ENCODE measurements at places on chromosomes 2 and 18.

- H3K36me3 ChIP-seq, result no peaks in the 10 kb centered on the region
- H3K27me3 ChIP-seq, result no peaks in the 10 kb centered on the region
- H3K27ac ChIP-seq, result no peak overlapping the region
- no peak for DNase-seq
- no peaks in the 10 kb centered on the region for H3K4me1 ChIP-seq
- H3K4me3 ChIP-seq, result no peak overlapping the region
Observed at GRCh38 chr2:225171350-225171749, 129.1 kb upstream of the DOCK10 start.

DNA sequence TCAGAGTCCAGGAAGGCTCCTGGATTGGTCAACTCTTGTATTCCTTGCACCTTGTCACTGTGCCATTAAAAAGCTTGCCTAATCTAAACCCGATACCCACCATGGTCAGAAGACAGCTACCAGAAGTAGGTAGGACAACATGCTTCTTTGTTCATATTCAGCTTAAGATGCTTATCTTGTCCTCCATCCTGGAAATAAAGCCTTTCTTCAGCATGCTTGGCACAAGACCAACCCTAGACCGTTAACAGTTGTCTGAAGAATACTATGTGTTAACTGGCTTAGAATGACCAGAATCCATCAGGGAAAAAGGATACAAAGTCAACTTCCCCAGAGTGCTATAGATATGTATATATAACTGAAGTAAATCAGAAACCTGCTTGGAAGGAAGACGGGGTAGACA, 193.9 kb downstream of the ZRANB3 start:
- H3K4me3 ChIP-seq, result no peak overlapping the region
- DNase-seq, result no peak
- H3K4me1 ChIP-seq, result no peaks in the 10 kb centered on the region

DNA sequence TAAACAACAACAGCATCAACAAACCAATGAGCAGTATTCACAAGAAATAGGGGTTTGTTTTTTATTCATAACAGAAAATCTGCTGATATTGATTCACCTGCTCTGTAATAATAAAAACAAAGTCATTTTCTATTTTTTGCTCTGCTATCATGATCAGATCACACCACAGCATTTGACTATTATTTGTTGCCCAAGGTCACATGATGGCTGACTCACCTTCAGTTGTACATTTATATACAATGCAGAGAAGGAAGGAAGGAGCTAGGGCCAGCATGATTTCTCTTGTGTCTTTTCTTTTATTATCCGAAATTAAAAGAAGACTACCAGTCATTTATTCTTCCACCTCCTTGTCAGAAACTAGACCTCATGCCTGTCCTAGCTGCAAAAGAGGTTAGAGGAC, 1427.7 kb upstream of the CELF4 start:
- H3K4me3 ChIP-seq, result no peak overlapping the region
- no peaks in the 10 kb centered on the region for H3K4me1 ChIP-seq
- H3K27me3 ChIP-seq, result no peaks in the 10 kb centered on the region
- H3K36me3 ChIP-seq, result no peaks in the 10 kb centered on the region
- no peak overlapping the region for H3K27ac ChIP-seq

DNA sequence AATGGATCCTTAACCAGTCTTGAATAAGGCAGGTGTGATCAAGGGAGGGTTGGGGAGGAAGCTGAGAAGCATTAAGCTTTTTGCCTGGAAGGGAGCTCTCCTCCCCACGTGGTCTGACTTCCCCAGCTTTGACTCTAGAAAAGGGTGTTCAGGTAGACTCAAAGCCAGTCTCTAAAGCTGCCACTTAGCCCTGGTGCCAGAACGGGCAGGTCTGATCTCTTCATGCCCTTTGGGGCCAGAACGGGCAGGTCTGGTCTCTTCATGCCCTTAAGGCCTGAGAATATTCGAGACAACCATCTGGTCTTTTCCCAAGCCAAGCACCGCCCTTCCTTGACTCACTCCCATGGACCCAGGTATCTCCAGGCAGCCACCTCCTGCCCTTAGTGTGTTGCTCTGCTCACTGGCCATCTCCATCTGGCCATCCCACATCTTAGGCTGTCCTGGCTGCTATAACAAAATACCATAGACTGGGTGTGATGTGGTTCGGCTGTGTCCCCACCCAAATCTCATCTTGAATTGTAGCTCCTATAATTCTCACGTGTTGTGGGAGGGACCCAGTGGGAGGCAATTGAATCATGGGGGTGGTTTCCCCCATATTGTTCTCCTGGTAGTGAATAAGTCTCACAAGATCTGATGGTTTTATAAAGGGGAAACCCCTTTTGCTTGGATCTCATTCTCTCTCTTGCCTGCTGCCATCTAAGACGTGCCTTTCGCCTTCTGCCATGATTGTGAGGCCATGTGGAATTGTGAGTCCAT, 59.4 kb downstream of the SNORC start:
- H3K4me1 ChIP-seq, result peaks cover 4% of the 10 kb centered on the region
- no peak overlapping the region for H3K27ac ChIP-seq
- no peaks in the 10 kb centered on the region for H3K27me3 ChIP-seq
- H3K36me3 ChIP-seq, result peaks cover 14% of the 10 kb centered on the region
- no peak overlapping the region for H3K4me3 ChIP-seq

- H3K4me3 ChIP-seq, result no peak overlapping the region
- no peaks in the 10 kb centered on the region for H3K27me3 ChIP-seq
- H3K4me1 ChIP-seq, result no peaks in the 10 kb centered on the region
- DNase-seq, result peak; percentile 79
- no peak overlapping the region for H3K27ac ChIP-seq
Observed at GRCh38 chr2:152635635-152636298, 81.5 kb downstream of the PRPF40A start.

DNA sequence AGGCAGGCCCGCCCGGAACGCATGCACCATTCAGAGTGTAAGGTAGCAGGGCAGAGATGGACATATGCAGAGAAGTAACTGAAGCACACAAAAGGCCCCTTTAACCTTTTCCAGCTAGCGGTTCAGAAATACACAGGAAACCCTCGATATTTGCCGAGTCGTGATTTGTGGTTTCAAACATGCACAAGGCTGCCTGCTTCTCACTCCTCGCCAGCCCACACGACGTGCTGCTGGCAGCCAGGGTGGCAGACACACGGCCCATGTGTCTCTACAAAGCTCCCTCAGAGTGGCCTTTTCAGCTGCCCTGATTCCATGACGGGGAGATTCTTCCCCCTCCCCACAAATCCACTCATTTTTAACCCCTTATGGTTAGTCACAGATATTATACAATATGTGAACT, 23.6 kb downstream of the ZBTB7C start:
- no peak overlapping the region for H3K4me3 ChIP-seq
- no peaks in the 10 kb centered on the region for H3K4me1 ChIP-seq
- no peaks in the 10 kb centered on the region for H3K27me3 ChIP-seq
- no peak for DNase-seq
- H3K36me3 ChIP-seq, result no peaks in the 10 kb centered on the region

- H3K4me1 ChIP-seq, result no peaks in the 10 kb centered on the region
- H3K27ac ChIP-seq, result no peak overlapping the region
- H3K27me3 ChIP-seq, result no peaks in the 10 kb centered on the region
- no peak for DNase-seq
Observed at GRCh38 chr18:9386879-9387278, 52.3 kb downstream of the TWSG1 start.

GRCh38 chr2:75592030-75592429, 31.3 kb upstream of the EVA1A start:
- no peaks in the 10 kb centered on the region for H3K27me3 ChIP-seq
- no peak for DNase-seq
- no peaks in the 10 kb centered on the region for H3K36me3 ChIP-seq
- H3K27ac ChIP-seq, result no peak overlapping the region

DNA sequence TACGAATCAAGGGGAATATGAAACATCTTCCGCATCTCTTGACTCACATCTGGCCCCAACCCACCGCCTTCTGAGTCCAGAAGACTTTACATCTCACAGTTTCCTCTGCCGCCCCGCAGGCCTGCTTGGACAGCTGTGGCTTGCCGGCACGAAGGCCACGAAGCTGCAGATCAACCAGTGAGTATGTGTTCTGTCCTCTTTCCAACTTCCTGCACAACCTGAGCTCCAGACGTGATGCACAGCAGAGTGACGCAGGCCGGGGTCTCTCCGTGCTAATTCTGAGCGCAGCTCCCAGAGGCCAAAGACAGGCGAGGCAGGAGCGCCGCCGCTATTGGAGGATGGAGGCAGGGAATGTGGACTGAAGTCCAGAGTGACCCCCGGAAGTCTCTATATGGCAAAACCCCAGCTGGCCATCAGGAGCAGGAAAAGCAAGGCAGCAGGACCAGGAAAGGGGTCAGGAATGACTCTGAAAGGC, 93.5 kb downstream of the ZCCHC2 start:
- H3K4me1 ChIP-seq, result no peaks in the 10 kb centered on the region
- H3K4me3 ChIP-seq, result no peak overlapping the region
- H3K27ac ChIP-seq, result no peak overlapping the region
- no peaks in the 10 kb centered on the region for H3K36me3 ChIP-seq
- H3K27me3 ChIP-seq, result no peaks in the 10 kb centered on the region

DNA sequence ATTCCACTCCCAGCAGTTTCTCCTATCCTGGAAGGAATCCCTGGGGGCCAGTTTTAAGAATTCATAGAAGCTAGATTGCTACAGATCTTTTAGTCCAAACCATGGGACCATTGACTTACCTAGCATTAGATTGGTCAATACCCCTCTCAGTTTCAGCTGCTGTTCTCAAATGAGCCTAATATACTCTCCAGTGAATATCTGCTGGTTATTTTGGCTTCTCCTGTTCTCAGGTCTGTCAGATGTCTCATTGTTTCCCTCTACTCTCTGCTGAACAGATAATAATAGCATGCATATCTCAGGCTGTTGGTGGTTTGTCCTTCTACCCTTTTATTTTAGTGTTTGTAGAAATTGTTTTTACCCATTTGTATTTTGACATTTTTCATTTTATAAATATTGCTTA, 99.5 kb downstream of the FHOD3 start:
- no peak overlapping the region for H3K27ac ChIP-seq
- H3K36me3 ChIP-seq, result no peaks in the 10 kb centered on the region
- H3K4me3 ChIP-seq, result no peak overlapping the region
- H3K27me3 ChIP-seq, result no peaks in the 10 kb centered on the region

- no peak overlapping the region for H3K4me3 ChIP-seq
- no peaks in the 10 kb centered on the region for H3K4me1 ChIP-seq
- no peaks in the 10 kb centered on the region for H3K27me3 ChIP-seq
- DNase-seq, result no peak
- H3K27ac ChIP-seq, result no peak overlapping the region
- H3K36me3 ChIP-seq, result peaks cover 11% of the 10 kb centered on the region
Observed at GRCh38 chr18:49931179-49931578, 117.8 kb upstream of the ACAA2 start.

GRCh38 chr2:99621106-99621505, 131.3 kb upstream of the REV1 start:
- H3K27me3 ChIP-seq, result no peaks in the 10 kb centered on the region
- H3K36me3 ChIP-seq, result no peaks in the 10 kb centered on the region
- DNase-seq, result no peak
- H3K27ac ChIP-seq, result no peak overlapping the region

DNA sequence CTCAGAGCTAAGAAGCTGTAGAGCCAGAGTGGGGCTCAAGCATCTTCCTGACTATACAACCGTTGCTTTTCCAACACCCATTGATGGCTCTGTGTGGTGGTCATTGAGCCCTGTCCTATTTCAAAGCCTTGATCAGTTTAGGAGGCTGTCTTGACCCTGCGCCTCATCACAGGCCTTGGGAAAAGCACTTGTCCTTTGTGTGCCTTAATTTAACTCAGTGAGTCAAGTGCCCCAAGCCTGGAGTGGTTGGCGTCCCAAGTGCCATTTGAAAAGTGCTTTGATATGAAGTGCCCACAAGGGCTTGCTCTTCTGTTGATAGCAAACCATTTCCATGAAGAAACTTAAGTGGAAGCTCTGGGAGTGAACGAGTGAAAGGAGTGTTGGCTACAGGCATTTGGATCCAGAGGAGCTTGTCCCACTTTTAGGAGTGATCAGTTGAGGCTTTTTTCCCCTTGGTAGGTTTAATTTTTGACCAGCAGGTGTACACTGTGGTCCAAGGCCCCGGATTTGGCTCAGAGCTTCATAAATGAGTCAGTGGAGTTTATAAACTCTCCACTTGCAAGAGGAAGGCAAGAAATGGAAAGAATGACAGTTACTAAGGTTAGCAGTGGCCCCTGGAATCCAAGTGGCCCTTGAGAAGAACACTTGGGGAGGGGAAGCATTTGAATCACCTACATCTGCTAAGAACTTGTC, 50.3 kb downstream of the ACTR2 start:
- H3K27ac ChIP-seq, result no peak overlapping the region
- no peak overlapping the region for H3K4me3 ChIP-seq
- DNase-seq, result no peak

- no peaks in the 10 kb centered on the region for H3K4me1 ChIP-seq
- DNase-seq, result no peak
Observed at GRCh38 chr2:40740419-40740818, 288.5 kb upstream of the SLC8A1 start.

- no peak overlapping the region for H3K27ac ChIP-seq
- no peaks in the 10 kb centered on the region for H3K36me3 ChIP-seq
- peaks cover 2% of the 10 kb centered on the region for H3K27me3 ChIP-seq
- H3K4me3 ChIP-seq, result no peak overlapping the region
- DNase-seq, result no peak
Observed at GRCh38 chr2:190759749-190760213, 110.9 kb downstream of the NAB1 start.

GRCh38 chr18:44411262-44411905, 269.3 kb upstream of the SETBP1 start:
- no peak overlapping the region for H3K27ac ChIP-seq
- H3K4me3 ChIP-seq, result no peak overlapping the region
- no peak for DNase-seq
- no peaks in the 10 kb centered on the region for H3K36me3 ChIP-seq

GRCh38 chr2:61924895-61925663, 19.6 kb downstream of the COMMD1 start:
- no peaks in the 10 kb centered on the region for H3K27me3 ChIP-seq
- H3K4me1 ChIP-seq, result no peaks in the 10 kb centered on the region
- no peak overlapping the region for H3K4me3 ChIP-seq
- H3K36me3 ChIP-seq, result no peaks in the 10 kb centered on the region
- no peak overlapping the region for H3K27ac ChIP-seq

DNA sequence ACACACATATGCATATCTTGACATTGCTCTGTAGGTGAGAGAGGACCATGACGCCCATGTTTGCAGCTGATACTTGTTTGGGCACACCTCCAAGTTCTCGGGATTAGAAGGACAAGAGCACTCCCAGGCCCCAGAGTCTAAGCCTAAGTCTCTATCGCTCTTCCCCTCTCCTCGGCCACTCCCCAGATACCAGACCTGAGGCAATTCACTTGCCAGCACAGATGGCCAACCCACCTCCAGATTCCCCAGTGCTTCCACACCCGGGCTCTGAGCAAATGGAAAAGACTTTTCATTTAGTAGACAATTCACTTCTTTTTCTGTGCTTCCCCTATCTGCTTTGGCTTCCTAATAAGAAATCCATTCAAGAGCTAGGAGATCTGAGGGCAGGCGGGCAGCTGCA, 32.9 kb downstream of the EHD3 start:
- no peak overlapping the region for H3K27ac ChIP-seq
- no peaks in the 10 kb centered on the region for H3K27me3 ChIP-seq
- no peak overlapping the region for H3K4me3 ChIP-seq
- no peaks in the 10 kb centered on the region for H3K36me3 ChIP-seq
- DNase-seq, result no peak

GRCh38 chr2:55000341-55000740, 49.9 kb downstream of the RTN4 start:
- H3K4me3 ChIP-seq, result no peak overlapping the region
- H3K4me1 ChIP-seq, result peaks cover 3% of the 10 kb centered on the region
- DNase-seq, result no peak
- no peaks in the 10 kb centered on the region for H3K27me3 ChIP-seq
- no peak overlapping the region for H3K27ac ChIP-seq

GRCh38 chr2:203412546-203413331, 84.5 kb downstream of the ABI2 start:
- H3K27ac ChIP-seq, result no peak overlapping the region
- no peak overlapping the region for H3K4me3 ChIP-seq
- DNase-seq, result no peak
- peaks cover 2% of the 10 kb centered on the region for H3K36me3 ChIP-seq
- H3K27me3 ChIP-seq, result no peaks in the 10 kb centered on the region
- no peaks in the 10 kb centered on the region for H3K4me1 ChIP-seq
